ENCODE measurements at places on chromosomes 12 and 14. TPM values are rescaled to one million over a fixed set of nuclear protein-coding genes. Genes with fewer than 3 reads are reported as not detected.

- H3K36me3 ChIP-seq: no peaks in the 10 kb centered on the region
- H3K27ac ChIP-seq: no peak overlapping the region
- no peaks in the 10 kb centered on the region for H3K4me1 ChIP-seq
- DNase-seq: no peak
Observed at GRCh38 chr12:110179291-110179690, 55.1 kb downstream of the IFT81 start.

DNA sequence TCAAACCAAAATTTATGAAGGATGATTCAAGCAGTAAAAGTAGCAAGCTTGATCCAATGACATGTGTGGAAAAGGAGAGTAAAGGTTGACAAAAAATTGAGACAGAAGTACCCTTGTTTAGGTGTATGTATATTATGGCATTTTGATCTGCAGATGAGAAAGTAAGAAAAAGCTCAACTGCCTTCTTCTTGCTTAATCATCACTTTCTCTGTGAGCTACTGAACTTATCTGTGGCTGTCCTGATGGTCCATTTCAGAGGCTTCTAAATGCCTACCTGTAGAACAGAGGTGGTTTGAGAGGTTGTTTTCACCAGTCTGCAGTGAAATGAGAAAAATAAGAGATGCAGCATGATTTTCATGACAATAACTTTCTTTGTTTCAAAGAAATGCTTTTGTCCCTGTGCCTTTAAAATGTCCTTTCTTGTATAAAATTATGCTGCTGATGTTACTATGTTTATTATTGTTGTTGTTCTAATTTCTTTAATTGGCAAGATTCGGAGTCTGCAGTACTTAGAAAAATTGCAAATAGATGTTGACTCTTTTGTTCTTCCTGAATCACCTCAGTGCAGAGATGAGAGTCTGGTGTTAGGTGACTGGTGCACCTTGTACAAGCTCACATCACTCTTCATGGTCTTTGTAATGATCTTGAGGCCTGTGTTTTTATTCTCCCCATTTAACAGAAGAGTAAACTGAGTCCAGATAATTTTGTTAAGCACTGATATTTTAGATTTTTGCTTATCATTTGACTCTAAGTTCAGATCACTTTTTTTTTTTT lies 821.9 kb downstream of the VRK1 start:
- H3K27ac ChIP-seq: peak overlapping the region; percentile 37
- no peak overlapping the region for H3K4me3 ChIP-seq
- peak; percentile 31 for DNase-seq
- peaks cover 8% of the 10 kb centered on the region for H3K4me1 ChIP-seq

- H3K4me3 ChIP-seq: no peak overlapping the region
- H3K27me3 ChIP-seq: no peaks in the 10 kb centered on the region
- no peak overlapping the region for H3K27ac ChIP-seq
- no peaks in the 10 kb centered on the region for H3K4me1 ChIP-seq
Observed at GRCh38 chr14:92945959-92946846, 23.3 kb downstream of the CHGA start.

DNA sequence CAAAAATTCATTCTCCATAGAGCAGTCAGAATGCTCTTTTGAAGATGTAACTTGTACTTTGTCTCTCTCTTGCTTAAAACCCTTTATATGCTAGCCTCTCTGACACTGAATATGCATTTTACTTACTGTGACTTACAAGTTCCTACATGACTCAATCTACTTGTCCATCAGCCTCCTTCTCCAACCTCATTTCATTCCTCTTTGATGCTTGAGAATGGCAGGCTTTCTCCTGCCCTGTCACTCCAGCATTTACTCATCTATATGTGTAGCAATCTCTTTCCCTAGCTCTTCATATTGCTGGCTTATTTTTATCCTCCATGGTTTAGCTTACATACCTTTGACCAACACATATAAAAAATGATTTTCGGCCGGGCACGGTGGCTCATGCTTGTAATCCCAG lies 561.9 kb downstream of the CCER1 start:
- H3K4me1 ChIP-seq: no peaks in the 10 kb centered on the region
- no peaks in the 10 kb centered on the region for H3K36me3 ChIP-seq
- no peak for DNase-seq
- no peak overlapping the region for H3K4me3 ChIP-seq
- H3K27ac ChIP-seq: no peak overlapping the region

DNA sequence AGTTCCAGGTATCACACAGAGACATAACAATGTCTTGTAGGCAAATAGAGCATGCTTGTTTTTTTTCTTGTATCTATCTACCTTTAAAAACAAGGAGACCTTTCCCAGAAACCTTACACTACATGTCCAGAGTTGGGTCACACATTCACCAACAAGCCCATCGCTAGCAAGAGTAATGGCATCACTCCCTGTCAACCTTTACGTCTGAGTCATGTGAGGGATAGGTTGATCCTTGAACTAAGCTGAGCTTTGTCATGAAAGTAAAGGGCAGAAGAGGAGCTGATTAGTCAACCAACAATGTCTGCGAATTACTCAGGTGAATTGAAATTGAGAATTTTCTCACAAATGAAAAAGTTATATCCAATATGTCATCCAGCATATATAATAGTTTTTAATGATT lies 219.4 kb downstream of the CNTN1 start:
- H3K4me1 ChIP-seq: no peaks in the 10 kb centered on the region
- H3K4me3 ChIP-seq: no peak overlapping the region
- no peak overlapping the region for H3K27ac ChIP-seq
- no peaks in the 10 kb centered on the region for H3K27me3 ChIP-seq

DNA sequence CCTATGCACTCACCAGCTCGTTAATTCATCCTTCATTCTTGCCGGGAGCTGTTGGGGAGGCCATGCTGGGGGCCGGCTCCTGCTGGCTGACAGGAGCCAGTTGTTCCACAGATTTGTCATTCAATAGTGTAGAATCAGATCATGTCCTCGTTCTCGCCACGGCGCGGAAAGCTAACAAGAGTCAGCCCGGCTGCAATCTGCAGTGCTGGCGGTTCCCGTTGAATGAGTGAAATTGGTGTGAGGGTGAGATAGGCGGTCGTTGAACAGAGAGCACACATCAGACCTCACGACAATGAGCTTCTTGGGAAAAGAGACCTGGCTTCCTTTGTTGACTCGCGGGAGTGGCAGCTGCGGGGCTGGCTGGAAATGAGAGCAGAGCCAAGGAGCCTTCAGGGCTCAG lies 57.5 kb downstream of the KIF26A start:
- no peak for DNase-seq
- peaks cover 6% of the 10 kb centered on the region for H3K4me1 ChIP-seq
- H3K36me3 ChIP-seq: no peaks in the 10 kb centered on the region
- no peaks in the 10 kb centered on the region for H3K27me3 ChIP-seq
- no peak overlapping the region for H3K4me3 ChIP-seq

DNA sequence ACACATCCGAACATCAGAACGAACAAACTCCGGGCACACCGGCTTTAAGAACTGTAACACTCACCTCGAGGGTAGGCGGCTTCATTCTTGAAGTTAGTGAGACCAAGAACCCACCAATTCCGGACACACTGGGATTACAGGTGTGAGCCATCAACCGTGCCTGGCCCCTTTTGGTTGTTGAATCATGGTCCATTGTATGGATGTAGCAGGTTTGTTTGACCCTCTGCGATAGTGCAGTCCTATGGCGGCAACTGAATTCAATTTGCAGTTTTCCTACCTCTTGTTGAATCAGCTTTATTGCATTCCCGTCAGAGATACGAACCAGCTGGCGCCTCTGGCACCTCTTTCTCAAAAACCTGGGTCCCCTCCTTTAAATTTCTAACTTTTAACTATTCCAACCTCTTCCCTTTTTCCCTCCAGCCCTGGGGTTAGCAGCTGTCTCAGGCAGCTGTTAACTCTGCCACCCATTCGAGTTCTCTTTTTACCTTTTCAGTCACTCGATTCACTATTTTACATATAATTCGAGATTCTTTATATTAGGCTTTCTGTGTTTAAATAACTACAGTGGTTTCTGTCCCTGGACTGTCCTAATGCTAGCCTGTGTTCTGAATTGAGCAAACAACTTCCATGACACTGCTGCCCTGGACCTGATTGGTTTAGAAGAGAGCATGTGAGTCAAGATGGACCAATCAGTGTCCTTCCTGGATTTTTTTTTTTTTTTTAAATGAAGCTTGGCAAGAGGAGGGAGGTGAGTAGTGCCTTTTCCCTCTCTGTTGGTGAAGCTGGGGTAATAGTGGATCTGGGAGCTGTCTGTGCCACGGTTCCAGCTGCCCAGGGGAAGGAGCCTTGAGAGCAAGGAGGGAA lies 261.5 kb downstream of the PCNX1 start:
- H3K4me1 ChIP-seq: peaks cover 14% of the 10 kb centered on the region
- no peaks in the 10 kb centered on the region for H3K36me3 ChIP-seq
- no peak for DNase-seq
- H3K27me3 ChIP-seq: no peaks in the 10 kb centered on the region
- peak overlapping the region; percentile 23 for H3K4me3 ChIP-seq
- H3K27ac ChIP-seq: no peak overlapping the region

- no peaks in the 10 kb centered on the region for H3K36me3 ChIP-seq
- no peak overlapping the region for H3K27ac ChIP-seq
- H3K4me3 ChIP-seq: no peak overlapping the region
- H3K27me3 ChIP-seq: peaks cover 13% of the 10 kb centered on the region
Observed at GRCh38 chr12:113519464-113520307, 48.0 kb upstream of the LHX5 start.

GRCh38 chr12:76032043-76032981 lies 736 bp upstream of the PHLDA1 start:
- peaks cover 2% of the 10 kb centered on the region for H3K27me3 ChIP-seq
- H3K27ac ChIP-seq: peak overlapping the region; percentile 89
- peaks cover 27% of the 10 kb centered on the region for H3K4me1 ChIP-seq

GRCh38 chr12:1918081-1918883 lies at the start of gene CACNA2D4:
CACNA2D4 (minus strand) TSS chr12:1918652; CDS start chr12:1918473, 179 bp downstream.
- H3K4me3 ChIP-seq: peak within 1 kb of the TSS; percentile 38
- no peaks in the 10 kb centered on the region for H3K27me3 ChIP-seq
- no peak for DNase-seq
- peaks cover 30% of the 10 kb centered on the region for H3K4me1 ChIP-seq
- peak within 1 kb of the TSS; percentile 45 for H3K27ac ChIP-seq

- H3K36me3 ChIP-seq: peaks cover 84% of the 10 kb centered on the region
- no peak for DNase-seq
- H3K27me3 ChIP-seq: no peaks in the 10 kb centered on the region
- no peaks in the 10 kb centered on the region for H3K4me1 ChIP-seq
Observed at GRCh38 chr12:49652921-49653520, 29.7 kb downstream of the PRPF40B start.

- DNase-seq: no peak
- H3K36me3 ChIP-seq: no peaks in the 10 kb centered on the region
- H3K27ac ChIP-seq: no peak overlapping the region
- H3K4me3 ChIP-seq: no peak overlapping the region
- no peaks in the 10 kb centered on the region for H3K27me3 ChIP-seq
Observed at GRCh38 chr12:29614694-29615325, 117.3 kb upstream of the OVCH1 start.

- peak overlapping the region; percentile 10 for H3K4me3 ChIP-seq
- no peaks in the 10 kb centered on the region for H3K27me3 ChIP-seq
- H3K27ac ChIP-seq: peak overlapping the region; percentile 68
- H3K36me3 ChIP-seq: peaks cover 13% of the 10 kb centered on the region
- DNase-seq: no peak
Observed at GRCh38 chr14:81177225-81177624, 43.5 kb downstream of the GTF2A1 start.

DNA sequence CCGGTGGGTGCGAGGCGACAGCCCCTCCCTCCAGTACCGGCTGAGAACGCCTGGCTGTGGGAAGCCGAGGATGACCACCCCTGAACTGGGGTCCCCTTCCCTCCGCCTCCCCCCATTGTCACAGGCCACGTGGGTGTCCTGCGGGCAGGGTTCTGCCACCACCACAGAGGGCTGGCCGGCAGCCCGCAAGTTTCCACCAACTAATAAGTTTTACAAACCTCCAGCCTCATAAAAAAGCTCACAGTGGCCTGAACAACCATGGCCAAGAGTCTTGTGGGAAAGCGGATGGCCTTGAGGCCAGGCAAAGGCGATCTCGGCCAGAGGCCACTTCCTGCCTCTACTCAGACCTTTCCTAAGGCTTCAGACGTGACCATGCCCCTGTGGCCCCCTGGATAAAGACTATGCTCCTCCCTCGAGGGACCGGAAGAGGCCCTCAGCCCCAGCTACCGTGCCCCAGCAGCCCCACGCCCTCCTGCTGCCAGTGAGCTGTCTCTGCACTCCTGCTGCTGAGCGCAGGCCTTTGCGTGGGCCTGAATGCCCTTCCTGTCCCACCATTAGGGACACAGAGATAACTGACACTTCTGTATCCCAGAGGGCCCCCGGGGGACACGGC lies 46.1 kb upstream of the DLK1 start:
- H3K4me3 ChIP-seq: no peak overlapping the region
- no peak overlapping the region for H3K27ac ChIP-seq
- H3K36me3 ChIP-seq: no peaks in the 10 kb centered on the region
- no peak for DNase-seq
- H3K4me1 ChIP-seq: peaks cover 28% of the 10 kb centered on the region

DNA sequence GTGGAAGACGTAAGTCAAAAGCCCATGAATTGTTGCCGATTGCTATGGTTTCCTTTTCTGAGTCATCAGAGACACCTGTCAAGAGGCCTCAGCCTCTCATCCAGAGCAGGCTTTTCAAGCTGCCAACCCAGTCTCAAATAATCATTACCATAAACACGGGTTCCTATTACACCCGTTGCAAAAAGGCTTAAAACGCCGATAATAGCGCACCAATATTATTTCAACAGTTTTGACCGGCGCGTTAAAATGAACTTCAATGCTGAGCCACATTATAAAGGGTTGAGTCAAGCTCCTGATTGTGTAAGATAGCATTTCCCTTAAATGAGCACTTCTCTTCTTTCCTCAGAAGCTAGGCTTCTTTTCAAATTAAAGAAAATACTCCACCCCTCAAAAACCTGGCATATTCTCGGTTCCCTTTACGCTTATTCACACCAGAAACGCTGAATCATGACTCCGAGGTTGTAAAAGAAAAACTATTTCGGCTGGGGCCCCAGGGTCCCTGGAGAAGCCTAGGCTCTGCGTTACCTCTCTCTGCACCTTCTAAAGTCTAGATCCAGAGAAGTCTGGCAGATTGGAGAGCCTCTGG lies 1.4 kb downstream of the TMTC1 start:
- H3K4me3 ChIP-seq: no peak overlapping the region
- no peak for DNase-seq
- peaks cover 4% of the 10 kb centered on the region for H3K4me1 ChIP-seq
- peaks cover 20% of the 10 kb centered on the region for H3K27me3 ChIP-seq
- no peaks in the 10 kb centered on the region for H3K36me3 ChIP-seq

Gene C1QL4
- not detected for total RNA-seq

Gene CNTN1
- not detected for total RNA-seq

Gene SYCP3
- total RNA-seq: 3.2 TPM

Gene MEG3
- 6.6 TPM for total RNA-seq

Gene CCDC196
- not detected for total RNA-seq
